NCI-H2171 treated with DMSO at 0.1 percent for 48 hours (cell line): ENCODE measurements at places on chromosomes 5 and 9.

GRCh38 chr5:87754009-87754757 is 341.5 kb upstream of the CCNH start:
- DNase-seq, result peak; percentile 0

DNA sequence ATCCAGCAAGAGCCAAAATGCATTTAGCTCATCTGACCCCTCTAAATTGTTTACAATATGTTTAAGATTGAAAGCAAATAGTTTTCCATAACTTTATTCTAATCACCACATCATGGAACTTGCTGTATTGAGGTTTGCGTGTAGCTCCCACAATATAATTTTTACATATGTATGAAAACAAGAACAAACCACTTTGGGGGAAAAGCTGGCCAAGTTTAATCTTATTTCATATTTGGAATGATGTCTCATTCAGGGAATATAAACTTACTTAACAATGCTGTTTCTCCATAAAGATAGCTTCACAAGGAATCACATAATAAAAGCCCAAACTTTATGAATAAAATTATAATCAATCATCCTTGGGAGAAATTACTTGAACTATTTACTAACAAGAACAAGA is 194.6 kb upstream of the PCSK5 start:
- no peak for DNase-seq

GRCh38 chr9:72687331-72687730 is 165.9 kb downstream of the TMC1 start:
- no peak for DNase-seq

GRCh38 chr9:90511711-90512110 is 130.9 kb downstream of the DIRAS2 start:
- DNase-seq, result no peak

DNA sequence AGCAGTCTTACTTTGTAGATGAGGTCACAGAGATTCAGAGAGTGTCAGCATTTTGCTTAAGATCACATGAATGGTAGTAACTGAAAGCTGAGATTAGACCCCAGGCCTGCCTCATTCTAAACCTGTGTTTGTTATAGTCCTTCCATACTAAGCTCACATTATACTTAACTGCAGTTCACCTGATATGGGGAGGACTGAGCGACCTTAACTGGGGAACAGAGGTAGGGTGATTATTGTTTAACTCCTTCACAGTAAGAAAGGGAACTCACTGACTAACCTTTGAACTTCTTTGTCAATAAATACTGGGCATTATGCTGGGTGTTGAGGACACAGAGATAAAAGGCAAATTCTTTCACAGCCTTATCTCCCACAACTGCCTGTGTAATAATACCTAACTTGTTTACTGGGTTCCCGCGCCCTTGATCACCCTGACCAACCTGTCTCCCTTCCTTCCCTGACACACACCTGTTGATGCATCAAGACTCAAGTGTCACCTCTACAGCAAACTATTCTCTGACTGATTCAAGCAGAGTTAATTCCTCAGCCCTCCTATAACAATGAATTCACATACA is 27.2 kb downstream of the DEPDC1B start:
- DNase-seq, result no peak

GRCh38 chr9:129761901-129762369 is 9.1 kb upstream of the PTGES start:
- no peak for DNase-seq

GRCh38 chr5:111735583-111736270 is 21.3 kb downstream of the NREP start:
- no peak for DNase-seq

DNA sequence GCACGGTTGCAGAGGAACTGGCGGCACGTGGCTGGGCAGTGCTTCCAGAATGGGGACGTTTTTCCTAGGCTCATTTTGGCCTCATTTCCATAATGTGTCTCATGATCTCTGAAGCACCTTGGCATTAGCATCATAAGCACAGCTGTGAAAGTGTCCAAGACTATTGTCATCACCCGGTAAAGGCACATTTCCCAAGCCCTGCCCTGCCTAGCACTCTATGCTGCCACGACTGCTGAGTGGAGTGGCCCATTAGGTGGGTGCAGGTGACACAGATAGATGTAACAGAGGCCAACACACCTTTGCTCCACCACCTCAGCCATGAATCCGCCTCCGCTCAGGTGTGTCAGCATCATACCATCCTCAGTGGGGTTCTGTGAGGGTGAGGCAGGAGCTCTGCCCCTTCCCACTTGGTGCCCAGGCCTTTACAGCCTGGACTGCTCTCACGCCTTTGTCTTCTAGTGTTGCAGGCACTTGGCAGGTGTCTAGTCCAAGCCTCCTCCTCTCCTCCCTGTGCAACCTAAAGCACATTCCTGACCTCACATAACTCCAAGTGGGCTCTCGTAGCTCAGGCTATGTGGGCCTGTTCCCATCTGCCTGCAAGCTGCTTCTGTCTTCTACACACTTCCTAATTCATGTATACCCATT is 213.0 kb downstream of the FSTL4 start:
- no peak for DNase-seq

GRCh38 chr9:114290561-114290986 is 32.3 kb upstream of the ORM1 start:
- DNase-seq, result no peak
